IMR-90 (cell line): ENCODE measurements at places on chromosomes 13 and 19. TPM values are rescaled to one million over a fixed set of nuclear protein-coding genes. Genes with fewer than 3 reads are reported as not detected.

DNA sequence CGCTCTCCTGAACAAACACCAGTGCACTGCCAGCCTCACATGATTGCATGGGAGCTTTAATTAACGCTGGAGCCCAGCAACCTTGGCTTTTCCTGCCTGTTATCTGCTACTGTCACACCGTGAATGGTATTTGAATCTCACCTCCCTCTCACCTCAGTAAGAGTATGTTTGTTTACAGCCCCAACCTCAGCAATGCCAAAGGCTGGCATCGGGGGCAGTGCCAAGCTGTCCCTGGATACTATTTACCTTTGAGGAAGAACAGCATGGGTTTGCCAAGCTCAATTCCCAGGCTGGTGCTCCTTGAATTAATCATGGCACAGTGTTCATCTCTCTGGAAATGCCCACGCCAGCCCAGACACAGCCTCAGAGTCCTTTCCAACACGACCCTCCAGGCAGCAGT, 57.2 kb upstream of the SERPINE3 start:
- DNase-seq: no peak

GRCh38 chr19:33392341-33393285, 19.1 kb downstream of the CEBPG start:
- no peak for DNase-seq

DNA sequence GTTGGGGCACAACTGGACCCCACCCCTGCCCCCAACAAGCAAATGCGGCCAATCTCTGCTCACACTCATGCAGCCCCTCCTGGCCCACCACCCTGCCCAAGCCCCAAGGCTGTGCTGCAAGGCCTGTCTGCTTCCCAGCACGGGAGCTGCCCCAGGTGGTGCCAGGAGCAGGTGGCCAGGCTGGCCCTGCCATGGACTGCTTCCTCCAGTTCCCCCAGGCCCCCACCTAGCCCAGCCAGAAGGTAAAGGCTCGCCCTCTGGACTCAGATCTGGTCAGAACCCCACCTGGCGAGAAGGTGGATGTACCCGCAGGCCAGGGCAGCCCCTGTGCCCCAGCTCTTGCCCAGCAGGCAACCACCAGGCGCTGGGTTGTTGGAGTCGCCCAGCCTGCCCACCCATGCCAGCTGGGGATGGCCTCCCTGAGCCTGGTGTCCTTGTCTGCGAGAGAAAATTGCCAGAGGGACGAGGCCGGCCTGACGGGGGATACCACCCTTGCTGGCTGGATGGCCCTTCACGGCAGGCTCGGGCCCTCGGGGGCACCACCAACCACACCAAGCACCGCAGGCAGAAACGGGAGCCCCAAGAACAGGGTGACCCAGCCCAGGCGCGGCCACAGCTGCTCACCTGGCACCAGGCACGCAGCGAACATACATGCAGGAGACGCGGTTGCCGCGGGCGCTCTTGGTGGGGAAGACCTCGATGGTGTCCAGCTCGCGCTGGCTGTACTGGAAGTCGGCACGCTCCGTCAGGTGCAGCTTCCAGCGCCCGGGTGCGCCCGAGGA, 4.5 kb downstream of the ABHD17A start:
- no peak for DNase-seq

GRCh38 chr19:41939861-41940730, 11.8 kb upstream of the ERFL start:
- no peak for DNase-seq

DNA sequence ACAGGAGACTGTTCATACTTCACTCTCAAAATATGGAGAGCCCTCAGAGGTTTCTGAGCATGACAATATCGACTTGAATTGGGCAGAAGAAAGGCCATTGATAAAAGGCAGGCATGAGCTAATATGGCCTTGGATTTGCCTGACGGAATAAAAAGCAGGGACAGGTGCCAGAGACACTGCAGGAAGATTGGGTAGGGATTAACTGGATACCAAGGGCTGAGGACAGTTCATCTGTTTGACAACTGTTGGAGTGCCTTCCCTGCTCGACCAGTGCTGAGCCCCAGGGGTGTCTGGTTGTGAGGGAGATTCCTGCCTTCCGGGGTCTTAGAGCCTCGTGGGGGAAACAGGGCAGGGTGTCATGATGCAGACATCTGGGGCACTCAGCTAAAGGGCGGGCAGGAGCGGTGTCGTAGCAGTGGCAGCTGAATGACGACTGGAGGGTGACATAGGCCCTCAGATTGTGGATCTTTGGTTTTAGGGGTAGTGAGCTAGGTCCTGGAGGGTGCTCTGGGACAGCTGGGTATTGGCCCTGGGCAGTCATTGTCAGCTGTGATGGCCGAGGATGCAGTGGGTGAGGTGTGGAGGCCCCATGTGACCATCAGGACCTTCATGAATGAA, 12.3 kb downstream of the GATAD2A start:
- DNase-seq: no peak

DNA sequence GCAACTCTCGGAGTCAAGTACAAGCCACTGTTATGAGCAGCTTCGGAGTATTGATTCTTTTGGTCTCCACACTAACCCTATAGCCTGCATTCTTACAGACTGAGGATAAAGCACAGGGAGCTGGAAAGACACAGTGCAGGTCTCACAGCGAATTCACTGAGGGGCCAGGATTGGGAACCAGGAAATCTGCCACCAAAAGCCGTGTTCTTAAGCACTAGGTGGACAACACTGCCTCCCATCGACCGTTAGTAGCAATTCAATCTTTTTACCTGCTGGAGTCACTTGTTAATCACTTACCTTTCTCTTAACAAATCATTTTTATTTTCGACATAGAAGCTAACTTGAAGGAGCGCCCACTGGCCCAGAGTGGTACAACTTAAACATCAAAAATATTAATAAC, 6.3 kb downstream of the PMIS2 start:
- DNase-seq: peak; percentile 37

- peak; percentile 74 for DNase-seq
Measured at GRCh38 chr13:49319551-49319950, 71.8 kb downstream of the CDADC1 start.

- no peak for DNase-seq
Measured at GRCh38 chr13:98325724-98326123, 148.7 kb upstream of the RNF113B start.

GRCh38 chr19:7415163-7415856, 66.6 kb downstream of the ARHGEF18 start:
- DNase-seq: peak; percentile 86

DNA sequence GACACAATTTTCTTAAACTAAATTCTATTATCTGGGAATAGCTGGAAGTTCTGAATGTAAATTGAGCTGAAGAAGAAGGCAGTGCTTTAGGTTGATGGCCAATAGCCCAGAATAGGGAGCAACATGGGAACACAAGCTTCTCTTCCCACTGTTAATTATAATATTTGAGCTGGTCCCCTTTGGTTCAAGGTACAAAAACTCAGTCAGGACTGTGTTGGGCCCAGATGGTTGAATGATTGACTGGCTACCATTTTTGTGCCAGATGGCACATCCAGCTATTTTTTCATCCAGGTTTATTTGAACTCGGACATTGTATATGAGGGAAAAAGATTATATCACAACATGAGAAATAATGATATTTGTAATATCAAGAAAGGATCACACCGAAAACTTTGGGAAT, 458.9 kb downstream of the SLITRK1 start:
- no peak for DNase-seq

DNA sequence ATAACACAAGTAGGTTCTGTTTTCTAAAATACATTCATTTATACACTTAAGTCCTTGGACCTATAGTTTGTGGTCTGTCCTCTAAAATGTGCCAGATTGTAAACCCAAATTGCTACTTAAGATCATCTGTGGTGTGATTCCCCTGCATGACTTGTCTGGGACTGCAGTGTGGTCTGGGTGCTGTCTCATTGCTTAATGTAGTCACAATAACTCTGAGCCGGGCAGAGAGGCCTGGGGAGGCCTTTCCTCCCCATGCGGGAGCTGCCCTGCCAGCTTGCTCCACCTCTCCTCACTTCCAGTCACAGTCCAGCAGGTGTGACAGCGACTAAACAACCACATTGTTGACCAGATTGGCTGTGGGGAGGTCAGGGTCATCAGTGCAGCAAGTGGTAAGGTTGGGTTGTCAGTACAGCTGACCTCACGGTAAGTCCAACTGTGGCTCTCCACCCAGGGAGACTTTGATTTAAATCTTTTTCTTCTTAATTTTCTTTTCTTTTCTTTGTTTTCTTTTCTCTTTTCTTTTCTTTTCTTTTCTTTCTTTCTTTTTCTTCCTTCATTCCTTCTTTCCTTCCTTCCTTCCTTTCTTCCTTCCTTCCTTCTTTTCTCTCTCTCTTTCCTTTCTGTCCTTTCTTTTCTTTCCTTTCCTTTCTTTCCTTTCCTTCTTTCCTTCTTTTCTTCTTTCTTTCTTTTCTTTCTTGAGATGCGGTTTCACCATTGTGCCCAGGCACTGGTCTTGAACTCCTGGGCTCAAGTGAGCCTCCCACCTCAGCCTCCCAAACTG, 4.4 kb upstream of the TUBA3C start:
- DNase-seq: no peak

DNA sequence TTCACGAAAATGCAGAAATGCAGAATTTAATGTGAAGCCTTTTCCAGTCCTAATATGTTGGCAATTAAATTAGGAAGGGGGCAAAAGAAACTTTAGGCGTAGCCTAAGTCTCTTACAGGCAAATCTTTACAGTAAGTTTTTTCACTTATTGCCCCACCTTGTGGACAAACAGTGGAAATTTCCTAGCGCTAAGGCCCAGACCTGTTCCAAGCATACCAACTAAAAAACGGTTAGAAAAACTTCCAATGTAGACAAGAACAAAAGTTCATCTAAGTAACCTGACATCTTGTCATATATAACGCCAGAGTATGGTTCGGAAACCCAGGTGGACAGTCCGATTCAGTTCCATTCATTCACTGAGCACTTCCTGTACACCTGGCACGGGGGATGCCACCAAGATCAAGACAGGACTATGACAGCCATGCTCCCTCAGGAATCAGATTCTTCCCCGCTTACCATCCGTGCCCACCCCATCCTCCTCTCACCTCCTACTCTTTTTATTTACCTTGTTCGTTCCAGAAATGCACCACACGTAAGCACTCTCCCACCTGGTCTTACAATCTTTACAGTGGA, 4.9 kb downstream of the ZAR1L start:
- peak; percentile 72 for DNase-seq

- DNase-seq: no peak
Measured at GRCh38 chr19:3866910-3867638, 1.8 kb downstream of the ZFR2 start.

DNA sequence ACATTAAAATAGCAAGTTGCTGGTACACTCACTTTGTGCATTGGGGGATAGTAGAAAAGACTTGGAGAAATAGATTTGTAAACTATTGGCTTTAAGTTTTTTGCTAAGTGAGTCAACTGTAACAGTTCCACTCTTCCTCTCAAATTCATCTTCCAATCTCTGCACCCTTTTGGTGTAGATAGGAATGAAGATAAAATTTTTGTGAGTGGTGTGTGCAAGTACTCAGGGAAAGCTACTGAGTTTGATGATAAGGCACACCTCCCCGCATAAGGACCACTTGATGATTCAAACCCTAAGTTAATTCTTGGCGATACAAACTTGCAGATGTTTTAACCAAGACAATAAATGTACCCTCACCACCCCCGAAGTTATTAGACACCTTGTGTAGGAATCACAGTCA, 168.3 kb upstream of the SLITRK1 start:
- DNase-seq: no peak

GRCh38 chr13:24277761-24278160, 31.6 kb upstream of the C1QTNF9 start:
- DNase-seq: no peak

DNA sequence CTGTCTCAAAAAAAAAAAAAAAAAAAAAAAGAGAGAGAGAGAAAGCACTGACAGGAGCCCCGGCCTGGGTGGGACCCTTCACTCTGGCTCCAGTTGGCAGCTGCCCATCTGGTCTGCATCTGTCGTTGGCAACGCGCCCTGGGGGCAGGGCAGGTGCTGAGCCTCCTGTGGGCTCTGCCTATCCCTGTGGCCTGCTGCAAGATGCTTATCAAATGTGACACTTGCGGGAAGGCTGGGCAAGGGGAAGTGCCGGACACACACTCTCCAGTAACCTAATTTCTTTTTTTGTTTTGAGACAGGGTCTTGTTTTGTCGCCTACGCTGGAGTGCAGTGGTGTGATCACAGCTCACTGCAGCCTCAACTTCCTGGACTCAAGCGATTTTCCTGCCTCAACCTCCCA, 10.7 kb upstream of the KPTN start:
- no peak for DNase-seq

LENG9 gene
- 0.83 and 1.1 TPM in 2 replicates for total RNA-seq

MZF1 gene
- total RNA-seq: 3.4 and 3.6 TPM in 2 replicates

F2RL3 gene
- total RNA-seq: not detected in 2 replicates

ZNF844 gene
- total RNA-seq: 8.1 and 12.0 TPM in 2 replicates

FSTL3 gene
- 32.3 and 39.4 TPM in 2 replicates for total RNA-seq

OR7D2 gene
- total RNA-seq: not detected in 2 replicates
